ENCODE measurements at places on chromosomes 13 and 19.

- no peak for DNase-seq
Observed at GRCh38 chr13:31717583-31717982, 21.7 kb upstream of the RXFP2 start.

GRCh38 chr13:110447058-110447511, 114.4 kb downstream of the RAB20 start:
- no peak for DNase-seq

DNA sequence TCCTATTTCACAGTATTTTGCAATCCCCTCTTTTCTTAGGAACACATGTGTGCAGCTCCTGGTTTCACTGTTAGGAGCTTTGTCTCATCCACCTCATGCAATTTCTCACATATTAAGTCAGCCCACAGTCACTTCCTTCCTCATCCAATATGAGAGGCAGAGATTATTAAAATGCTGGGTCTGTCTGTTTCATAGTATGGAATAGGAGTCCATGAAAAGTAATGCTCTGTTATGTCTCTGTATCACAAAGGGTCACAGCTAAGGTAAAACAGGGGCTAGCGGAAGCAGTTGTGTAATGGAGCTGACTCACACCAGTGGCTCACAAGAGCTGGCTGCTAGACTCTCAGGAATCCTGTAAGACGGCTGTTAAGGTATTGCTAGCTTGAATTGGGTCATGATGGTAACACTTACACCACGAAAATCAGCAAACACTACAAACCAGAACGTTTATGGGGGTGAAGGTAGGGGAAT, 216.5 kb downstream of the EFNB2 start:
- DNase-seq = no peak

GRCh38 chr19:13302526-13303270, 152.5 kb downstream of the IER2 start:
- no peak for DNase-seq

DNA sequence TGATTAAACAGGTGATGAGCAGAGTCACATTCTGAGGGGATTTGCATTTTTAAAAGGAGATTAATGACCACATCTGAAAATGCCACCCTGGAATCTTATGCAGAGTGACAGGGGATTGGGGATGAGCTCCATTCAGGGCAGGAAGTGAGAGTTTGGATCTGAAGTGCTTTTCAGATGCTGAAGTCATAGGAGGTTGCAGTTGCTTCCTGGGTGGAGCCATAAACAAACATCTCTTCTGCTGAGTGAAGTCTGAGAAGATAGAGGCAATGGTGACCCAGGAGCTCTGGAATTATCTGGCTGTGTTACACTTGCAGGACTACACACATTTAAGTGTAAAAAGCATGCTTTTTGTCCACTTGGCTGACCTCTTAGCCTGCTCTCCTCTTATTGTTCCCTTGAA, 51.4 kb upstream of the PSG8 start:
- DNase-seq = no peak

DNA sequence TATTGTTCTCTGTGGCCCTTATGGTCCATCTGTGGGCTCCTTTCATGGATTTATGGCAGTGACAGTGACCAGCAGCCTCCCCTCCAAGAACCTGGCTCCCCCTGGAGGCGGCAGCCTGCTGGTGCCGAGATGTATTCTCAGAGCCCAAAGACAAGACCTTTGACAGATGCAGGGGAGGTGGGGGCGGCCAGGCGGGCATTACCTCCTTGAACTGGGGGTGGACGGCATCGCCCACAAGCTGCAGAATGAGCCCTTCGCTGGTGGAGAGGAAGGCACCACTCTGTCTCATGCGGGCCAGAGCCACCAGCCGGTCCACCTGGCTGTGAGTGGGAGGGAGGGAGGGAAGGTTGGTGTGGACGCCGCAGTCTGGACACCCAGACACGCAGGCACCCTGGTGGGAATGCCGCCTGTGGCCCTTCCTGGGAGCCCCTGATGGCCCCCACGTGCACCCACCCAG, 6.6 kb downstream of the ISOC2 start:
- peak; percentile 57 for DNase-seq

GRCh38 chr13:111074826-111075225, 40.3 kb upstream of the ARHGEF7 start:
- no peak for DNase-seq

- DNase-seq = no peak
Observed at GRCh38 chr19:47610902-47611301, 2.0 kb downstream of the BICRA start.

DNA sequence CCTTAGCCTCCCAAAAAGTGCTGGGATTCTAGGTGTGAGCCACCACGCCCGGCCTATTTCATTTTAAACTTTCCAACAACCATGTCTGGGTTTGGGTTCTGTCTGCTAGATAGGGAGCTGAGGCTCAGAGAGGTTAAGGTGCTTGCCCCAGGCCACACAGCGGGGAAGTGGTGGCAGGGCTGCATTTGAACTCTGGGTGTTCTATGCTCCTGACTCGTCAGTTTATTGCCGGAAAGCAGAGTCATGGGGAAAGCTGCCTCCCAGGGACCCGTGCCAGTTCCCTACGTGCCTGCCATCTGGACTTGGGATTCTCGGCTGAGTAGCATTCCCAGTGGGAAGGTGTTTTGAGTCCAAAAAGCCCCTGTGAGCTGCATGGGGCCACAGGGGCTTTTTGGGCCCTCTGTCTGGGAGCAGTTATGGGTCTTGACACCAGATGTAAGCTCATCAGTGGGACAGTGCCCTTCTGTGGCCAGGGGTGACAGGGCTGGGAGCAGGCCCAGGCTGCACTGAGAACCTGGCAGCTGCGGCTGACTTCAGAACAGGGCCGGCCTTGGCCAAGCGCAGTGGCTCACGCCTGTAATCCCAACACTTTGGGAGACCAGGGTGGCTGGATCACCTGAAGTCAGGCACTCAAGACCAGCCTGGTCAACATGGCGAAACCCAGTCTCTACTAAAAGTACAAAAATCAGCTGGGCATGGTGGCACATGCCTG, 10.9 kb downstream of the RFX1 start:
- DNase-seq = no peak

DNA sequence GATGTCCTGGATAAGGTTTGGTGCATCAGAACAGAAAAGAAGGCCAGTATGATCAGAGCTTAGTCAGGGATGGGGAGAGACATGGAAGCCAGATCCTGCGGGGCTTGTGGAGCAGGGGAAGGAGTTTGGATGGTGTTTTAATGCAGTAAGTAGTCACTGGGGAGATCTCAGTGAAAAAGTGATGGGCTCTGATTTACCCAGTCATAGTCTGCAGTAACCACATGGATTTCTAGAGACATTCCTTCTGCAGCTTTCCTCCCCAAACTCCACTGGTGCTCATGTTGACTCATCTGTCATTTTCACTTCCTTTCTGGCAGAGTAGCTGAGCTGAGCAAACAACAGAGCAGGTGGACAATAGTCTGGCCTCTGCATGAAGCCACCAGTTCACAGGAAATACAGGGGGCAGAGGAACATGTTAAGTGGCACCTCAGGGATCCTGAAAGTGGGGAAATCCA, 144.1 kb downstream of the DPF1 start:
- no peak for DNase-seq

DNA sequence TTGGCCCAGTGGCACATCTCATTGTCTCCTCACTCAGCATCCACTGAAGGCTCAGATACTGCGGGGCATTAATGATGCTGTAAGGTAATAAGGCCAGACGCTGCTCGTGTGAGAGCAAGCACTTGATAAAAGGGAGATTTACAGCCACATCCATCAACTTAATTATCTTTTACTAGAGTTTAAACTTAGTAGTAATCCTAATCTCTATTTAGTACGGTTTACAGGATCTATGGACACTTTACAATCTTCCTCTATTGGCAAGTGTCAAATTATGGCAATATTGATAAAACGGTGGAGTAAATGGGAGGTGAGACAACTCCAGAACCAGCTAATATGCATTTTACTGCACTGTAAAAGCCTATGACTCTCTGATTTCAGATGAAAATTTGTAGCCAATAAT, 192.7 kb upstream of the GPR12 start:
- DNase-seq = no peak

DNA sequence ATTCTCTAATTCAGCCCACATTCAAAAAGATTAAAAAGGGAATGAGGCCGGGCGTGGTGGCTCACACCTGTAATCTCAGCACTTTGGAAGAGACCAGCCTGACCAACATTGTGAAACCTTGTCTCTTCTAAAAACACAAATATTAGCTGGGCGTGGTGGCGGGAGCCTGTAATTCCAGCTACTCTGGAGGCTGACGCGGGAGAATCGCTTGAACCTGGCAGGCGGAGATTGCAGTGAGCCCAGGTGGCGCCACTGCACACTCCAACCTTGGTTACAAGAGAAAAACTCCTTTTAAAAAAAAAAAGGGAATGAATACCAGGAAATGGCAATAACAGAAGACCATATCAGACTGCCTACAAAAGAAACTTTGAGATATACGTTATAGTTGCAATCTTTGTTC, 1244.5 kb downstream of the PCDH9 start:
- DNase-seq = no peak

DNA sequence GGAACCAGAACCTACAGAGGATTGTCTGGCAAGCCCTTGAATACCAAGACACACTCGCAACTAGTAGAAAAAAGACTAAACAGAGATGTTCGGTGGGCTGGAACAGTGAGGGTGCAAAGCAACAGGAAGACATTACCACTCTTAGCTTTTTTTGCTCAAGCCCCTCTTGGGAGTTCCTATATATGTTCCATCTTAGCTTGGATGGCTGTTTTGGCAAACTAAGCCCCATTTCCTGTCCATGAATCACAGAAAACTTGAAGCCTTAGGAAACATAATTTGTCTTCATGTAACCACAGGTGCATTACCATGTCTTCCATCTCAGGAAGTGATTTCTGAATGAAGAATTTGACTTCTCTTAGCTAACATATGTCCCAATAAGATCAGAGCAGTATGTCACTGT, 446.3 kb downstream of the OLFM4 start:
- DNase-seq = no peak

- DNase-seq = no peak
Observed at GRCh38 chr19:38511074-38511708, 77.7 kb downstream of the RYR1 start.

- no peak for DNase-seq
Observed at GRCh38 chr13:95209109-95209508, 92.1 kb downstream of the ABCC4 start.

DNA sequence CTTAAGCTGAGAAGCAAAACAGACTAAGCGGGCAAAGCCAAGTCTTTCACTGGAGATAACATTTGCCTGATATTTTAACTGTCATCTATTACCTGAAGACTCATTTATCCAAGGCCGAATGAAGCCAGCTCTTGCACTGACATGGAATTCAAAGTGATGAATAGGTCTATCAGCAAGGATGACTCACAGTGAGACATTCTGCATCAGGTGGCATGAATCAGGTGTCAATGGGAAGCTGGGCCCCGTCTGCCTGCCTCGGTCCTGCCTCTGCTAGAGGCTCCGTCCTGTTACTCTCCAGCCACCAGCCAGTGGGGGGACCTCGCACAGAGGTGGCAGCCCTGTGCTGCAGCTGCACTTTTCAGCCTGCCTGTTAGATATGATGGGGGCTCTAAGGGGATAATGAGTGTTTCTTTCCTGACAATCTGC, 23.5 kb downstream of the STARD13 start:
- DNase-seq = no peak

GRCh38 chr13:43232144-43232872, 208.9 kb downstream of the DNAJC15 start:
- DNase-seq = no peak

DNA sequence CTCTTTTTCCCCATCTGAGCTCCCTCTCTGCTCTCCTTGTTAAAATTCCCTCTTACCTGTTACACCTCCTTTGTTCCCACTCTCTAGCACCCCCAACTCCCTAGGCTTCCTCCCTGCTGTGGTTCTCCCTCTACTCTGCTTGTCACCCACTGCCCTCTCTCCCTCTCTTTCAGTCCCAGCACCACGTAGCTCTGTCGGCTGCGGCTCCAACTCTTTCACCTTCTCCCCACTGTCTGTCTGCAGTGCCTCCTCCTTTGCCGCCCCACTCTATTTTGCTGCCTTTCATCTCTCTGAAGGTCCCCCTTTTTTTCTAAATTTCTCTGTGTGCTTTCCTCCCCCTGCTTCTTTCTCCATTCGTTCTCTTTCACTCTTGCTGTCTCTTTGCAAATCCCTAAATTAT, 1.1 kb downstream of the ZNF836 start:
- no peak for DNase-seq
